ENCODE measurements at places on chromosomes 2 and 18.

DNA sequence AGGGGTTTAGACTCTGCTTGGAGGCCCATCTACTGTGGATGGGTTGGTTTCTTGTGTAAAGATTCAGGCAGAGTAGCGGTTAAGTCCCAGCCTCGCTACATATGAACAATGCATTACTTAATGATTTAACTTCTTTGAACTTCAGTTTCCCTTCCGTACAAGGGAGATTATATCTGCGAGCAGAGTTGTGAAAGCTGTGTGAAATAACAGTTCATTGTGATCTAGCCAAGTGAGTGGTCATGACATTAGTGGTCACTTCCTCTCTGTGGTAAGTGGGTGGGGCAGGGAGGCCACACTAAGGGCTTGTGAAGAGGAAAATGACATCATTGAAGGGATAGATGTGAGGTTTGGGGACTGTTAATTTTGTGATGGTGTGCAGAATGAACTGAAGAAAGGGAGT, 14.1 kb upstream of the MEX3C start:
- no peak for DNase-seq

GRCh38 chr18:74476140-74476539, 19.0 kb upstream of the DIPK1C start:
- DNase-seq: no peak

DNA sequence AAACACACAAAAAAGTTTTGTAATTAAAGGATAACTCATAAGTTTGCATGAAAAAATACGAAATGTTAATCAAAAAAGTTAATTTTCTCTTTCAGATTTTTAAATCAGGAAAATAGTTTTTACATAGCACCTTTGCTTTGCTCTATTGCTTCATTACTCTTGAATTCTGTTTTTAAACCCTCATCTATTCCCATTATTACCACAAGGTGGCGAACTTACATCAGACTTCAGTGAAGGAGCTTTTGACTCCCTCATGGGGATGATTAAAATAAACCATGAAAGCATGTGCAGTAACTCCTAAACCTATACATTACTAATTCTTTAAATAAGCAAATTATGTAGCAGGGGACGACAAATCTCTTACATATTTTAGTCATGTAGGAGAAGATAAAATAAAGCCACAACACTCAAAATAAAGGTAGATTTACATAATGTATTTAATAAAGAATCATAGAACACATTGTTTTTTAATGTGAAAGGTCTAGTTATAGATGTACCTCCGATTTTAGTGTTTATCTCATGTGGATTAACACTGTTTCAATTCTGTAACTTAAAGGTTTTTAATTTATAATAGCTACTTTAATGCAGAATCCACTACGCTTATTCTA, 105.2 kb downstream of the NETO1 start:
- DNase-seq: no peak

GRCh38 chr2:170710609-170710979, 4.5 kb upstream of the SP5 start:
- no peak for DNase-seq

DNA sequence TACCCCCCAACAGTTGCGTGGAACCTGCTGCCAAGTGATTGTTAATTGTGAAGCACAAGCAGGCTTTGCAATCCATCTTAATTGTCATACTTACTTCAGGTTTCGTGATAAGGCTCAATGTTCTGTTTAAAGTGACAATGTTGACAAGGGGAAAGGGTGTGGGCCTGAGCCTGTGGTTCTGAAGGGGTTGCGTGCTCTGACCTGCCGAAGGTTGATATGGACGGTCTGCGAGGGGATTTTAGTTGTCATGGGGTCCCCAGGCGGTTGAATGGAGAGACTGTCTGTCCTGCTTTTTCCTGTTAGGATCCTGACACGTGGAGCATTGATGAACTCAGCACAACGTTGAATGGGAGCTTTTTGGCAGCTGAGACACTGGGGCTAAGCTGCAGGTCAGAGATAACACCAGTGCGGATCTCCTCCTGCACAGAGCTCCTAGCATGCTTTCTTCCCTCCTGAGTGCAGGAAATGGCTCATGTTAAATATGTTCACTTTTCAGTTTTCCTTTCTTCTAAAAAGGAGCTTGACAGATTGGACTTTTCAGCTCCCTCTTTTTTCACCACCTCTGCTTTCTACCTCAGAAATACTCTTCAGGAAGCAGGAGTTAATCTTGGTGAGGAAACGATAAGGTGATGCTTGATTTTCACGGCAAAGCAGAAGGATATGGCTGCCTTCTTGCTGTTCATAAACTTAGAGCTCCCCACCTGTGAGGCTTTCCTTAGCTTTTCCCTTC, 62.9 kb upstream of the ZEB2 start:
- DNase-seq: no peak

DNA sequence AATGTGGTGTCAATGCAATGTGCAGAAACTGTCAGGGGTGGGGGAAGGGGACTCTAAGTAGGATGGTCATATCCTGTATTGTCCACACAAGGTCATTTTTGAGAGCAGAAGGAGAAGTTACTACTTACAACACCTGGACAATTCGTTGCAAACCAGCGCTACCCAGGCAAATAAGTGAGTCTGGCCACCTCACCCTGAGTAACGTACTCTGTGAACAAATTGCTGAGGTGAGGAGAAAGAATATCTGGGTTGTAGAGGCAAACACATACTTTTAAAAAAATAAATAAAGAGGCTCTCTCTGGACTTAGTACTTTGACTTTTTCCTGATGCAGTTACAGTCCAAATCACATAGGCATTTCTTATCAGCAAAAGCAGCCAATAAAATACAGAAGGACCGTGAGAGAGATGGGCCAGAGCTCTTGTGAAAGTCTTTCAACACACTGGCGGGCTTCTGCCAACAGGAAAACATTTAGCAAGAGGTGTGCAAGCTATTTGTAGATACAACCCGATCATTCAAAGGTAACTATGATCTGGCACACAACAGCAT, 268.2 kb upstream of the ID2 start:
- DNase-seq: no peak

- no peak for DNase-seq
Observed at GRCh38 chr2:54052825-54053718, 62.3 kb upstream of the ACYP2 start.

DNA sequence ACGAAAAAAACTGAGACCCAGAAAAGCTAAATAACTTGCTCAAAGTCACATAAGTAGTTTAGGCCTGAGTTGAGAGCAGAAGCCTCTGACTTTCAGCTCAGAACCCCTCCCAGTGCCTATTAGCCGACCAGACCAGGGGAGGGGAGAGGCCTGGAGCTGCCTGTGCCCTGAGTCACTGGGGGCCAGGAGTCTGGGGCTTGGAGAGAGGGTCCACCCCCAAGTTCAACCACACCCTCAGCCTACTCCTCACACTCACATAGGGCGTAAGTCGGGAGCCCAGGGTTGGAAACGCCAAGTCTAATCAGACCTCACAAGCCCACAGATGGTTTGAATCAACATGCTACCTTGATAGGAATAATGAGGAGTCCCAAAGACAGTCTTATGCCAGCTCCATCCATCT, 12.6 kb upstream of the PKDCC start:
- no peak for DNase-seq

GRCh38 chr18:36564841-36565240, 264.0 kb downstream of the TPGS2 start:
- no peak for DNase-seq

- DNase-seq: no peak
Observed at GRCh38 chr2:237236188-237236587, 150.5 kb downstream of the COPS8 start.

GRCh38 chr2:227222292-227222691, 57.9 kb downstream of the COL4A3 start:
- DNase-seq: no peak

DNA sequence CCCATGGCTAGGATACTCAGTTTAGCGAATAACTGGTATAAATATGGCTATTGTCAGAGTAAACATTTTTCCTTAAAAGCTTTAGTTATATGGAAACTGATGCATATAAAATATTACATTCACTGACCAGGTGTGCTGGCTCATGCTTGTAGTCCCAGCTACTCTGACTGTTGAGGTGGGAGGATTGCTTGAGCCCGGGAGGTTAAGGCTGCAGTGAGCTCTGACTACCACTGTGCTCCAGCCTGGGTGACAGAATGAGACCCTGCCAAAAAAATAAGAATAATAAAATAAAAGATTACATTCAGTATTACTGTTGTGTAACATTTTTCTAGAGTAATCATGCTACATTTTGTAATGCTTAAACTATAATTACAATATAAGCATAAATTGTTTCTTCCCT, 350.4 kb upstream of the FSIP2 start:
- DNase-seq: no peak

Data from stimulated activated CD8-positive, alpha-beta memory T cell treated with anti-CD3 and anti-CD28 coated beads, Interleukin-2, amount 100 ng/mL, for 1 hour (primary cell).